IMR-90 (cell line): ENCODE measurements at places on chromosomes 11 and 22.

DNA sequence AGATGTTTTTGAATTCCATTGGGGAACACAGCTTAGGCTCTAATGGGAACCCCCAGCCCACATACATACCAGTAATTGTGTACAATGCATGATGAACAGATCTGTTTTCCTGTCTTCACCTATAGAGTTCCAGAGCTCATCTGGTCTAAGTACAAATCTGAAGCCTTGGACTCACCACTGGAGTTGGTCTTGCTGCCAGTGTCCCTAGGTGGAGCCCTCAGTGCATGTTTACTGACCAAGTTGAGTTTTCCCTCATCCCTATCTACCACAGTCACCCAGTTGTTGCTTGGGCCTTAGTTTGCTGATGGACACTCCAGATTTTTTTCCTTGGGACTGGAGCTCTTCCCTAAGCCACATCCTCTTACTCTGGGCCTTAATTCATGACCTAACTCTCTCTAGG, 159.2 kb upstream of the DDI1 start:
- peak; percentile 16 for DNase-seq
- no peaks in the 10 kb centered on the region for H3K27me3 ChIP-seq

DNA sequence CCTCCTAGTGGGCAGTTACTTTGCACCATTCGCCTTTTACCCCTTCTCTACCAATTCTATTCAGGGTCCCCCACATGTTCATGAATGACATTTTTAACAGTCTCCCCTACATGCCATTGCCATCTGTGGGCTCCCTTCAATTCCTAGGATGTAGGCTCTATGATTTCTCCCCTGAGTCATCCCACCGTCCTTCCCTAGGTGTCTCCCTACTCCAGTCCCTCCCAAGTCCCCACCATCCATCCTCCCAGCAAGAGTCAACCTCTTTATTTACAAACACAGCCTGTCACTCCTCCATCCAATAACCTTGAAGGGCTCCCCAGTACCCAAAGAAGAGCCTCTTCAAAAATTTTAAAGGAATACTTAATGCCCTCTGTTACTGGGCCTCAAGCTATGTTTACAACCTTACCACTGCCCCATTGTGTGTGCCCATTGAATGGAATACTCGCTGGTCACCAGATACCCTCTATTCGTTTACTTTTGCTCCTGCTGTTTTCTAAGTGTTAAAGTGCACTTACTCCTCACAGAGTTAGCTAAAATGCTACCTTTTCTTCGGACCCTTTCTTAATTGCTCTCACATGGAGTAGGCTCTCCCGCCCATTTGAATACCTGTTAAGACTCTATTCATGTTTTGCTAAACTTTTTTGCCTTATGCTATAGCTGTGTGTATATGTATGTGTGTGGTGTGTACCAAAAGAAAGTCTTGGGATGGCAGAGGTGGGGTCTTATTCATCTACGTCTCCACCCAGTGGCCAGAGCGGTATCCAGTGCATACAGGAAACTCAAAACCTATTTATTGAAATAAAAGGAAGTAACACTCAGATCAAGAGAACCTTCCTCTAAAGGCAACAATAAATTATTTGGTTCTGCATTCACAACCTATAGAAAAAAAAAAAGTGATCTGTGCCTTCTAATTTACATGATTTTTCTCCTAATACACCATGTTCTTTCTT, 235.8 kb upstream of the CCDC90B start:
- H3K4me3 ChIP-seq = no peak overlapping the region
- no peaks in the 10 kb centered on the region for H3K36me3 ChIP-seq
- H3K4me1 ChIP-seq = no peaks in the 10 kb centered on the region
- peaks cover 5% of the 10 kb centered on the region for H3K27me3 ChIP-seq
- DNase-seq = peak; percentile 31

DNA sequence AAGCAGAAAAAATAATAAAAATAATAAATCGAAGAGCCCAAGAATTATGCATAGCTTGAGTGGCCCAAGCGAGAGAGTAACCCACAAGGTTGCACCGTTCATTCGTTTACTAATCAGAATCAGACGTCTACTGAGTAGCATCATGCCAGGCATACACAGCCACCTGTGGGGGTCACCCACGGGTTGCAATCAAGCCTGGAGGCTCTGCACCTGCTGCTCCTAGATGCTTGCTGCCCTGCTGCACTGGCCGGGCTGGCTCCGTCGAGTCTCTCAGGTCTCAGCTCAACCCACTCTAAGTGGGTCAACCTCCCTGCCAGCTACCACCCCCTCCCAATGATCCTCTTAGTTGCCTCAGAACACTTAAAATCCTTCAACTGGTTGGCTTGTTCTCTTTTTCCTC, 2.0 kb upstream of the TESMIN start:
- H3K4me3 ChIP-seq = no peak overlapping the region
- DNase-seq = no peak
- peaks cover 18% of the 10 kb centered on the region for H3K36me3 ChIP-seq
- H3K4me1 ChIP-seq = no peaks in the 10 kb centered on the region
- no peaks in the 10 kb centered on the region for H3K27me3 ChIP-seq

DNA sequence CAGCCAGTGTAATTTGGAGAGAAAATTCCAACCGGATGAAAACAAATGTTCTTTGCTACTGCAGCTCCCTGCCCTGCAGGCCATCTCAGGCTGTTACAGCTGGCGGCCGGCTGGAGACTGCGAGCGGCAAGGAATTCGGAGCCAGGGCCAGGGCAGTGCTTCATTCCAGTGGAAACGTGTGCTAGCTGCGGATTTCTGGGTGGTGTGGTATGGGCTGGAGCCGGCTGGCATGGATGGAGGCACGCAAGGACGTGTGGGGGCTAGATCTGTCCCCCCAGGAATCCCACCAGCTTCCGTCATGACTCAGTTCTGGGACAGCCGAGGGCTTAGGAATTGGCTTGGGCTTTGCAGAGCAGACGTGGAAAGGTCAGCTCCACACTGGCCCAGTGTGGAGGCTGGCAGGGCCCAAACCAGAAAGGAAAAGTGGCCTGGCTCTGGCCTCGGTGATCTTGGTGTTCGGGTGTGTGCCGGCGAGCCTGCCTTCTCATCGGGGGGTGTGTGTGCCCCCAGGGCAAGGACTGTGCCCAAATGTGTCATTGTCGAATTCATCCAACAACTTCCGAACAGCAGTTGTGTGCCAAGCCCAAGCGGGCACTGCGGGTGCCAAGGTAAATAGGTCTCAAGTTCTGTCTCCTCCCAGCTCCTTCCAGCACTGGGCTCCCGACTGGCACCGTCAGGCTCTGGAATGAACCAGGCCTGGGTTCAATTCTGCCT, 48.1 kb upstream of the SHISAL1 start:
- peak overlapping the region; percentile 91 for H3K27ac ChIP-seq
- peaks cover 48% of the 10 kb centered on the region for H3K4me1 ChIP-seq
- no peak overlapping the region for H3K4me3 ChIP-seq
- H3K27me3 ChIP-seq = no peaks in the 10 kb centered on the region
- peak; percentile 80 for DNase-seq

GRCh38 chr11:120839846-120840402, 184.0 kb upstream of the TBCEL start:
- peaks cover 2% of the 10 kb centered on the region for H3K27me3 ChIP-seq
- no peaks in the 10 kb centered on the region for H3K36me3 ChIP-seq
- no peak for DNase-seq

DNA sequence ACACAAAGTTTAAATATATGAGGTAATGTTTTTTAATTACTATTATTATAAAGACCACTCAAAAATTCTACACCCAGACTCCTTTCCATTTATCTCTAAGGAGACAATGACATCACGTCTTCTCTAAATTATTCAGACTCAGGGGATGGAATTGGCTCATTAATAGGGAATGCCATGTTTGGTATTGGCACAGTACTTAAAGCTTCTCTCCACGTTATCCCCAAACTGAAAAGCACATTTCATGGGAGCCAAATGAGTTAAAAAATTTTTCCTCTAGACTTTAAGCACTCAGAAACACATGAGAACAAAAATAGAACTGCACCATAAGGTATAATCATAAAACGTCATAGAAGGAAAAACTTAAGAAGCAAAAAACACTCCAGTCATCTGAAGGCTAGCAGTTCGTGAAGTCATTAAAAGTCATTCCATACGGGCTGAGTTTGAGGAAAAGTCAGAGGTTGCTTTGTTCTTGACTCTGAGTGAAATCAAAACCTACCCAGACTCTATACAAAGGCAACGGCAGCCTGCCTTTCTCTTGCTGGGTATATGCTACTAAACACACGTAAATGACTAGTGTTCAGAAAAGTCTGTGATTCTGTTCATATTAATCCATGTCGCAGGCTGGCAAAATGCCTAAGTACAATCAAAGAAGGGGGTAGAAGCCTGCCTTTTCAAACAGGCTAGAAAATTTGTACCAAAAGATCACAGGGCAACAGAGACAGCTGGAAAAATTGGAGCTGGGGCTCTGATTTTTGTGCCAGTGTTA, 8.7 kb upstream of the MPPED2 start:
- H3K4me3 ChIP-seq = no peak overlapping the region
- H3K36me3 ChIP-seq = no peaks in the 10 kb centered on the region
- H3K27ac ChIP-seq = no peak overlapping the region
